ENCODE measurements at places on chromosomes 6 and 20. TPM values are rescaled to one million over a fixed set of nuclear protein-coding genes. Genes with fewer than 3 reads are reported as not detected.

ALDH8A1 gene
- total RNA-seq = 0.36 TPM

DNA sequence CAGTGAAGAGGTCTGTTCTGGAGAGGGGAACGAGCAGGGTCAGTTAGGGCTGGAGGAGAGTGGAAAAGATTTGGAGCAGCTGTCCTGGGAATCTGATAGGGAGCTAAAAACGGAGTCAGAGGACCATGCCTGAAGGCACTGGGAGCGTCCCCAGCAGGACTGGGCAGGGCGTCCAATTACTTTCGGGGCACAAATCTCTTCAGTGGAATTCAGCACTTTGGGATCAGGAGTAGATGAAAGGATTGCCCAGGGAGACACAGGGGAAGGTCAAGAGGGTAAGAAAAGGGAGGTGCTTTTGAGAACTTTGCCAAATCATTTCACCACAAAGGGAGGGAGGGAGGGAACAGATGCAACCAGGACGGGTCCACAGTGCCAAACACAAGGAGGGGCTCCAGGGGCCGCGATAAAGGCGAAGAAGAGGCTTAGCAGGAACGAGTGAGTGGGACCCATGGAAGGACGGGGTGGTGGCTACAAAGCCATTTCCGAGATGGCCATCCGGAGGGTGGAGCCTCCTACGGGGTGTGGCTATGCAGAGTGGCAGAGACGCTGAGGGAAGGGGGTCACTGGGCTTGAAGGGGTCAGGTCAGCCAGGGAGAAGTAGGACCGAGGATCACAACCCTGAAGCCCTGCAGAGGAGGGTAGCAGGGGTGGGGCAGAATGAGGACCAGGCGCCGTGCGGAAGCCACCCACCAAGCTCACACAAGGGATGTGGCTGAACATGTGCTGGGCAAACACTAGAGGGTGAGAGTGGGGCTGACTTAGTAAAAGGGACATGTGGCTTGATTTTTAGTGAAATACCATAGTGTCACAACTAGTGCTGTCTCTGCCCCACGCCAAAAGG, 180.0 kb upstream of the RREB1 start:
- no peak for DNase-seq

- DNase-seq = no peak
Measured at GRCh38 chr6:168319279-168320111, at the start of gene DACT2. DACT2 (minus strand) TSS chr6:168319777; CDS start chr6:168319633, 144 bp downstream.

GRCh38 chr6:125165256-125165655, 11.7 kb downstream of the TPD52L1 start:
- DNase-seq = no peak

DNA sequence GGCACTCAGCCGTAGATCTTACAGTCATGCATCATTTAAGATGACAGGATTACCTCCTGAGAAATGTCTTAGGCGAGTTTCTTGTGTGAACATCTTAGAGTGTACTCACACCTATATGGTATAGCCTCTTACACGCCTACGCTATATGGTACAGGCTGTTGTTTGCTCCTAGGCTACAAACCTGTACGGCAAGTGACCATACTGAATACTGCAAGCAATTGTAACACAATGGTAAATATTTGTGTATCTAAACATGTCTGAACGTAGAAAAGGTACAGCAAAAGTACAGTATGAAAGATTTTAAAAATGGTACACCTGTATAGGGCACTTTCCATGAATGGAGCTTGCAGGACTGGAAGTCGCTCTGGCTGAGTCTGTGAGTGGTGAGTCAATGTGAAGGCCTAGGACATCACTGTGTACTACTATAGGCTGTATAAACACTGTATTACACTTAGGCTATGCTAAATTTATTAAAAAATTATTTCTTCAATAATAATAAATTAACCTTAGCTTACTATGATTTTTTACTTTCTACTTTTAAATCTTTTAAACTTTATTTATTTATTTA, 541 bp upstream of the IL20RA start:
- no peak for DNase-seq

HAO1 gene
- not detected for total RNA-seq

GRCh38 chr6:3803627-3804468, 45.3 kb upstream of the FAM50B start:
- DNase-seq = no peak

PSORS1C1 gene
- total RNA-seq = 0.41 TPM

GRCh38 chr20:43420192-43420591, 37.5 kb upstream of the SRSF6 start:
- DNase-seq = no peak

DNA sequence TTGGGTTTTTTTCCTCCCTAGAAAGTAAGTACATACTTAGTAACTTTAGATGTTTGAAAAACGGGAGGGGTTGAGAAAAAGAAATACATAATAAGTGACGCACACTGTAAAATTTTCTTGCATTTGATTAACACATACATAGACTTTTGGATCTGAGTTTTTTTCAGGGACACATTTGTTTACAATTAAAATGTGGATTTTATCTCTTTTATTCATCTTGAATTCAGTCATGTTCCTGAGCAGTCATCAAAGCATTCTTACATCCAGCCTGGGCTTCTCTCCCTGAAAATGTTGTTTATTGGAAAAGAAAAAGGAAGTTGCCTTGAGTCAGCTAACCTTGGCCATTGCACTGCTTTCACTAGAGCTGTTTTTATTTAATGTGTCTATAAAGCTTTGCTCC, 8.7 kb upstream of the RPP40 start:
- no peak for DNase-seq

DNA sequence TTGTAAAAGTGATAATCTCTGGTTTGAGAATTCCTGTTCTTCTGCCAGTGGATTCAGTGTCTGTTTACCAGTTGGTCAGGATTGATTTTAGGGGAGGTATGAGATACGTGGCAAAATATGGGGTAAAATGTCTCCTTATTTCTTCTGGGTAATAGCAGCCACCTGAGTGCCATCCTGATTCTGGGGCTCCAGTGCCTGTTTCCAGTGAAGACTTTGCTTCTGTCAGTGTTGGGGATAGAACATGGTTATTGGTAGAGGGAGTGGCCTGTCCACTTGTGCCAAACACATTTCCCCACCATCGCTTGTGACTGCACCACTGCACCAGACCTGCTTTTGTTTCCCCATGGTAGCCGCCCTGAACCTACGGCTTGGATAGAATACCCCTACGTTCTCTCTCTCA, 15.7 kb downstream of the PANK2 start:
- DNase-seq = no peak

ME1 gene
- not detected for total RNA-seq

MUC21 gene
- total RNA-seq = not detected

GRCh38 chr6:132392270-132392646, 9.0 kb downstream of the MOXD1 start:
- no peak for DNase-seq

NR2E1 gene
- not detected for total RNA-seq

MICB gene
- 20.3 TPM for total RNA-seq

DNA sequence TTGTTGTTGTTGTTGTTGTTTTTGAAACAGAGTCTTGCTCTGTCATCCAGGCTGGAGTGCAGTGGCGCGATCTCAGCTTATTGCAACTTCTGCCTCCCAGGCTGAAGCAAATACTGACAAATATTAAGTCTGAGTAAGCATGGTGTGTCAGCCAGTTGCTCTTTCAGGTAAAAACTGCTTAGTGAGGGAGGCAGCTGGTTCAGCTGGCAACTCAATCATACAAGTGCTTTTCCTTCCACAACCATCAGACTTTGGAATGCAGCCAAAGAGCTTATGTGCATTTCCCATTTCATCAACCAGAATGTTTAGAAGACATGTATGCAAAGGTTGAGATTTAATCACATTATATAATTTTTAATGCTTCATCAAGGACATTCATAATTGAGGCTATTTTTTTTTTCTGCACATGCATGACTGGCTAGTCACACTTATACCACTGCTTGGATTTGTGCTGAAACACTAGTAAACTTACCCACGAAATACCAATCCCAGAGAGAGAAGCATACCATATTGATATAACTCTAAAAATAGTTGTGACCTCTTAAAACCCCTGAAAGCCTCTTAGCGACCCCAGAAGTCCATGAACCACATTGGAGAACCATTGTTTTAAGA, 56.0 kb downstream of the CLIC5 start:
- DNase-seq = no peak

DNA sequence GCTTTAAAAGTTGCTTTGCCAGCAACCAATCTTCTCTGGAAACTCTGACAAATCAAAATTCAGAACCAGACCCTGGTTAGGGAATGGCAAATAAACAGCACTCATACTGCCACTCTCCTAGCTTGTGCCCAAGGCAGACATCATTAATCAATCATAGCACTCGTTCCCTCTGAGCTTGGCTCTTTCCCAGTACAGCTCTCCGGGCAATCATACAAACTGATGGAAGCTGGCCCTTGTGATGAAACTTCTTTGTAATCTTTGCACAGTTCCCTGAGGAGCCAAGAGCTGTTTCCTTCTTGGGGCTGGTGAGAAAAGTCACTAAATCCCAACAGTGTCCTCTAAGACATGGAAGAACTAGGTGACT, 34.7 kb downstream of the KIAA1755 start:
- DNase-seq = no peak

HMGCLL1 gene
- total RNA-seq = not detected

RIPPLY2 gene
- not detected for total RNA-seq

GRCh38 chr20:46997187-46997586, 102.5 kb downstream of the EYA2 start:
- no peak for DNase-seq

EDN1 gene
- 0.27 TPM for total RNA-seq

DNA sequence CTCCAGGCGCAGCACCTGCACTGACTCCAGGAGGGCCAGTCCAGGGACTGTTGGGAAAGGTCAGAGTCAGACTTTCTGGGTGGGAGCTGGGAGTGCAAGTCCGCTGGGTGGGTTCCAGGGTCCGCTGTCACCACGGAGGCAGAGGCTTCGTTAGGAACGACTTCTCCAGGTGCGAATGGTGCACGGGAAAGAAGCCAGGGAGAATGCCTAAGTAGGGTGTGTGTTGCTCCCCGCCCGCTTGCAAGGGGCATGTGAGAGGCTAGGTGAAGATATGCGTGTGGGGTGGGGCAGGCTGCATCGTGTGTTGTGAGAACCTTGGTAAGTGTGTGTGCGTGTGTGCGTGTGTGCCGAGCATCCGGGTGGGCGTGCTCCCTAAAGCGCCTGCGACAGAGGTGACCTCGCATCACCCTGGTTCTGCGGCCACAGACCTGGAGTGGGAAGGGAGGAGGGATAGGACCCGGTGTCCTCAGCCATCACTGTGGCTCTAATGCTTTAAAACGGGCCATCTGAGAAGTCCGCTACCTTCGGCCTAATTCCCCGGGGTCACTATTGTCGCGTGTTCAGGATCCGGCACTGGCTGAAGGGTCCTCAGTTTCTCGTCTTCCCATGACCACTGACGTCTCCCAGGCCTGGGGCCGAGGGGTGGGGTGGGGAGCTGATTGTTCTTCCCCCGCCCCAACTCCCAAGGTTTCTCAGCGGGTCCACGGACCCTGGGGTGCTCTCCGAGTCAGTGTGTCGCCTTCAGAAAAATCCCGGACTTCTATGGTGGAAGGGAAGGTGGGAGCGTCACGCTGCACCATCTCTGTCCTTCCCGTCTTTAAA, 6.1 kb downstream of the SLC32A1 start:
- no peak for DNase-seq

DNA sequence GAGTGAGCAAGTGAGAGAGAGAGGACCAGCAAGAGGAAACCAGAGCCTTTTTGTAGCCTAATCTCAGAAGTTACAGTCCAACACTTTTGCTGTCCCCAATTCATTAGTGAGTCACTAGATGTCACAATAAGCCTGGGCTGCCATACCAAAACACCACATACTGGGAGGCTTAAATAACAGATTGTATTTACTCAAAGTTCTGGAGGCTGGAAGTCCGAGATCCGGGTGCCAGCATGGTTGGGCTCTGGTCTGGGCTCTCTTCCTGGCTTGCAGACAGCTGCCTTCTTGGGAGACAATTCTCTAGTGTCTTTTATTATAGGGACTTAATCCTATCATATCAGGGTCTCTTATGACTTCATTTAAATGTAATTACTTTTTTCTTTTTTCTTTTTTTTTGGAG, 50.7 kb upstream of the FERMT1 start:
- no peak for DNase-seq

GRCh38 chr6:38436726-38437465, 202.8 kb downstream of the BTBD9 start:
- no peak for DNase-seq

GRCh38 chr6:73817253-73817652, 121.2 kb downstream of the CD109 start:
- DNase-seq = no peak

DNA sequence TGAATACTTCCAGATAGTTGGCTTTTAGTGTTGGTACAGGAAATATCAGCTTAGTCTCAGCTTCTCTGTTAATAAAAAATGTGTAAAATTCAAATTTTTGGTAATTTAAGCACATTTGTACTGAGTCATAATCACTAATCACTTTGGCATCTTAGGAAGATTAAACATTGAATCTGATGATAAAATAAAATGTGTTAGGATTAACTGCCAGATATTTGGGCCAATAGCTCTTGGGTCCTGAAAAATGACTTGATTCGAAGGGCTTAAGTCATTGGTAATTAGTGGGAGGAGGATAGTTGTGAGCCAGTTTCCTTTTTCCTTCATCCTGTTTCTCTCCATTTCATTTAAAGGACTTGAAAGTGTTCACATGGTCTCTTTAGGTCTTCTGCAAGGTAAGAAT, 426.1 kb downstream of the RFPL4B start:
- DNase-seq = no peak

- no peak for DNase-seq
Measured at GRCh38 chr20:24965065-24965919, 16.2 kb downstream of the CST7 start.

DNA sequence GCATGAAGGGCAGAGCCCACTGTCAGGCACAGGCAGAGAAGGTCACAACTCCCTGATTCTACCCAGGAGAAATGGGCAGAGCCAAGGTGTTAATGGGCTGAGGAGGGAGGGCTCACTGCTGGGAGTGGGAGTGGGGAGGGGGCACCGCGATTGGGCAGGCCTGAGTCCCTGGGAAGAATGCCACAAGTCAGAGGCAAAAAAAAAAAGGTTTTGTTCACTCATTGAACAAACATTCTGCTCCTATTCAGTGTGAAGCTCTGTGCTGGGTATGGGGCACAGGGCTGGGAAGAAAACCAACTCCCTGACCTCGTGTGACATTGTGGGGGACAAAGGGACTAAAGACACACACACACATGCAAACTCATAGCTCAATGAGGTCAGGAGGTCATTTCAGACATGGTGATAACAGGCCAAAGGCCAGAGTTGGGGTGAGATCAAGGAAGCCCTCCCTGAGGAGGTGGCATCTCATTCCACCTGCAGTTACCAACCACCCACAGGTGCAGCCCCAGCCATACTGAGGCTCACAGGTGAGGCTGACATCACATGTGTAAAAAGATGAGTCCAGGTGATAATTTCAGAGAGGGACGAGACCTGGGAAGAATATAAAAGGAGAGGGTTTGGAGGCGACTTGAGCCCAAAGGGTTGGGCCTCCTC, 3.2 kb upstream of the PMEPA1 start:
- no peak for DNase-seq

- no peak for DNase-seq
Measured at GRCh38 chr20:431012-431904, 23.2 kb downstream of the RBCK1 start.

NTSR1 gene
- not detected for total RNA-seq

TULP1 gene
- not detected for total RNA-seq

- no peak for DNase-seq
Measured at GRCh38 chr6:116571683-116572000, 338 bp downstream of the RWDD1 start.

Data from activated naive CD4-positive, alpha-beta T cell treated with anti-CD3 and anti-CD28 coated beads, Interleukin-2, amount 50 U/mL, for 72 hours (primary cell).